Activated effector memory CD4-positive, alpha-beta T cell treated with anti-CD3 and anti-CD28 coated beads, Interleukin-2, amount 50 U/mL, for 16 hours (primary cell): ENCODE measurements at places on chromosomes 1 and 21.

GRCh38 chr1:151540982-151541377 lies 871 bp downstream of the TUFT1 start:
- DNase-seq = no peak

DNA sequence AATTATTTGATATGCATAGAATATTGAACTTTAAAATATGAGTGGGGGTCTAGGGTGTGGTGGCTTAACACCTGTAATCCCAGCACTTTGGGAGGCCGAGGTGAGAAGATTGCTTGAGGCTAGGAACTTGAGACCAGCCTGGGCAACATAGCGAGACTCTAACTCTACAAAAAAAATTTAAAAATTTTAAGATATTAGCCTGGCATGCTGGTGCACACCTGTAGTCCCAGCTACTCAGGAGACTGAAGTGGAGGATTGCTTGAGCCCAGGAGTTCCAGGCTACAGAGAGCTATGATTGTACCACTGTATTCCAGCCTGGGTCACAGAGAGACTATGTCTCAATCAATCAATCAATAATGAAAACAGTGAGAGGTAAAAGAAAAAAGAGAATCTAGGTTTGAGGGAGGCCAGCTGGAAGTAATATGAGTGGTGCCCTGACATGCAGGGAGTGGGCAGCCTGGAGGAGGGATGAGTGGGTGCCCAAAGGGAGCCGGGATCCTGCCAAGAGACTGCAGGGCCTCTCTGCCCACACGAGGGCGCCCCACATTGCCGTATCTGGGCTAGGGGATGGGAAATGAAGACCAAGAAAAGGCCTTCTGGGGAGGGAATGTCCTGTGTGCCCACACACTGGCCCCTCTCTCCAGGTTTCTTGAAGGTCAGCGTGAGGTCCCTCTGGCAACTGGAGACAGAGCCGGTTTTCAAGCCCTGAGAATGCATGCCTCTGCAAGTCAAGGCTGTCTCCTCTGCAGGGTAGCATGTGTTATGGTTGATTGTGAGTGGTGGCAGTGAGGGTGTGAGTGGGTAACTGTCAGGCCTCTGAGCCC lies 93.9 kb upstream of the PPM1J start:
- peak; percentile 85 for DNase-seq

GRCh38 chr1:59396387-59396786 lies 99.5 kb downstream of the FGGY start:
- no peak for DNase-seq

DNA sequence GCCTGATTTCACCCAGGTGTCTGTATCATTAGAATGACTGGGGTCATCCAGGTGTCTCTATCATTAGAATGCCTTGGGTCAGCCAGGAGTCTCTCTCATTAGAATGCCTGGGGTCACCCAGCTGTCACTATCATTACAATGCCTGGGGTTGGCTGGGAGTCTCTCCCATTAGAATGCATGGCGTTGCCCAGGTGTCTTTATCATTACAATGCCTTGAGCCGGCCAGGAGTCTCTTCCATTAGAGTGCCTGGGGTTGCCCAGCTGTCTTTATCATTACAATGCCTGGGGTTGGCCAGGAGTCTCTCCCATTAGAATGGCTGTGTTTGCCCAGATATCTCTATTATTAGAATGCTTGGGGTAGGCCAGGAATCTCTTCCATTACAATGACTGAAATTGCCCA lies 61.6 kb downstream of the RNF187 start:
- DNase-seq = no peak

GRCh38 chr1:114468047-114468446 lies 43.0 kb downstream of the TRIM33 start:
- no peak for DNase-seq

GRCh38 chr1:46488343-46489168 lies 1.1 kb upstream of the DMBX1 start:
- DNase-seq = no peak

- no peak for DNase-seq
Measured at GRCh38 chr1:15737324-15738319, 1.6 kb downstream of the SLC25A34 start.

DNA sequence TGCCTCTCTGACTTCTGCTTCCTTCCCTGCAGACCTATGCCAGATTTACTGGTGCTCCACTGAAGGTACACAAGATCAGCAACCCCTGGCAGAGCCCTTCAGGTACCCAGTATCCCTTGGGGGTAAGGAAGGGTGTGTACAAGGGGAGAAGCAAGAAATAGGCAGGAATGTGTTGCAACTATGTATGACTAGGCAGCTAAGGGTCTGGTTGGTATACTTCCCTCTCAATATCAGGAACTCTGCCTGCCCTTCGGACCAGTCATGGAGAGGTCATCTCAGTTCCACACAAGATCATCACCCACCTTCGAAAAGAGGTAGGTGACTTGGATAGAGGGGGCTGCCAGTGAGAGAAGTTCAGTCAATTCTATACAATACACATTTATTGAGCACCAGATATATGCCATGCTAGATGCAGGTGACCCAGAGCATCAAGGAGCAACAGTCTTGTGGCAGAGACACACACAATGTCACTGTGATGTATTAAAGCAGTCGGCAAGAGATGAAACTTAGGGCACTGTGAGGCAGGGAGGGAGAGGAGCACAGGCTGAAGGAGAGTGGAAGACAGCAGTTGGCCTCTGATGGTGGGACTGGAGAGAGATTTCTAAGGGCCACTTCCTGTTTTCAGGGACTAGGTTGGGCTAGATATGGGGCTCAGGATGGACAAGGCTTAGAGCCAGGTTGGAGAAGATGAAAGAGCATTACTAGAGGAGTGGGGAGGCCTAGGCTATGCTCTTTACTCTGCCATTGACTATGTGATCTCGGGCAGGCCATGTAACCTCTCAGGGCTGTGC lies 2.0 kb downstream of the MTX1 start:
- DNase-seq = no peak

GRCh38 chr1:225931270-225932136 lies 7.5 kb upstream of the PYCR2 start:
- no peak for DNase-seq

- no peak for DNase-seq
Measured at GRCh38 chr1:55575571-55576279, 360.6 kb upstream of the USP24 start.

- DNase-seq = no peak
Measured at GRCh38 chr1:85313888-85314696, 37.7 kb upstream of the BCL10 start.

DNA sequence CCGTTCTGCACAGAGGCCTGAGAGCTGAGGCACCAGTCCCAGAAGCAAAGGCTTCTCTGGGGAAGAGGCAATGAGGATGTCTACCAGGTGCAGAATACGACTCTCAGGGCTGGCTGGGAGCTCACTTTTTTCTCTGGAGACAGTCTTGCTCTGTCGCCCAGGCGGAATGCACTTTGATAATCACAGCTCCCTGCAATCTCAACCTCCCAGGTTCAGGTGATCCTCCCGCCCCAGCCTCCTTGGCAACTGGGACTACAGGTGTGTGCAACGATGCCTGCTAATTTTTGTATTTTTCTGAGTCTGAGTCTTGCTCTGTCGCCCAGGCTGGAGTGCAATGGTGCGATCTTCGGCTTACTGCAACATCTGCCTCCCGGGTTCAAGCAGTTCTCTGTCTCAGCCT lies 17.6 kb downstream of the NADK start:
- no peak for DNase-seq

DNA sequence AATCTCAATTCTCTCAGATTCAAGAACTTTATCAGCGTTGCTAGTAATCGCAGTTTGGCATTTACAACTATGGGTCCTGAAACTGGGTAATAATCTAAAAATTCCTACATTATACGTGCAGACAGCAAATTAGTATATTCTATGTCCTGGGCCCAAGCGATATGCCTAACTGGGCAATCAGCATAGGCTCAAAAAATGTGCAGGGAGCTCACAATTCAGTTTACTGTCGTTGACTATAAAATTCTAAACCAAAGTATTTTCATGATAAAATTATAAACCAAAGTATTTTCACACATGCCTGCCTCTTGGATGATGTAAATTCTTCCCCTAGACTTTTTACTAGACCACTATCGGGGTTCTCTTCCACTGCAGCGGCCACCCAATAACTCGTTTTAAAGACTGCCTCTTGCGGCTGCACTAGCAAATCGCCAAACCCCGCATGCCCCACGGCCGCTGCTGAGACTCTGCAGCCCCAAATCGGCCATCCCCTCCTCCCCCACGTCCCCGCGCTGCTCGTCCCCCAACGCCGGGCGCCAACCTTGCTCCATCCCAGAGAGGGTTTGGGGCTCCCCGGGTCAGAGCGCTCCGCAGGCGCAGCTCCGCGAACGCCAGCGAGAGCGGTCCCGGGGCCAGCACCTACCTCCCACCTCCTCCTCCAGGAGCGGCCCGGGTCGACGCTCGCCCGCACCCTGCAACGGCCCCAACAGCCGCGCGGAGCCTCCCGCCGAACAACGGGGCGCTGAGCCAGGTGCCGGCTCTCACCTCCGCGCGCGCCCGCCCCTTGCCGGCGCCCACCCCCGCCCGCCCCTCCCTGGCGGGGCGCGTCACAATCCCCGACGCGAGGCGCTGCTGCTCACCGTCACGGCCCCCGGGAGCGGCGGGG lies 506 bp downstream of the SSX2IP start:
- DNase-seq = no peak

GRCh38 chr1:164092603-164093353 lies 466.2 kb upstream of the PBX1 start:
- DNase-seq = no peak

GRCh38 chr21:38334866-38335265 lies 78.1 kb downstream of the KCNJ15 start:
- DNase-seq = no peak

DNA sequence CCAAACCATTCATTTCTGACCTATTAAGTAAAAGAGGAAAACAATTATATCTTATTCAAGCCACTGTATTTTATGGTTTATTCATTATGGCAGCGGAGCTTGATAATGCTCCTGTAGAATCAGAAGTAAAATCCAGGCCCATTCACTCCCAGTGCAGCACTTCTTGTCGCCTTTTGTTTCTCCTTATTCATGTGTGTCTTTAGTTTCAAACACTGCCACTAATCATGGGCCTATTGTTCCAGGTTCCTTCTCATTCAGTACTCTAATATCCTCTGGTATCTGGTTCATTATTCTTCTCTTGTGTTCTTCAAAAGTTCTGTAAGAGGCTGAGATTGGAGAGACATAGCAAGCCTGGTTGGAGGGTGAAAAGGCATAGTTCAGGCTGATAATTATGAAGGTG lies 218.3 kb downstream of the LRRIQ3 start:
- DNase-seq = no peak

DNA sequence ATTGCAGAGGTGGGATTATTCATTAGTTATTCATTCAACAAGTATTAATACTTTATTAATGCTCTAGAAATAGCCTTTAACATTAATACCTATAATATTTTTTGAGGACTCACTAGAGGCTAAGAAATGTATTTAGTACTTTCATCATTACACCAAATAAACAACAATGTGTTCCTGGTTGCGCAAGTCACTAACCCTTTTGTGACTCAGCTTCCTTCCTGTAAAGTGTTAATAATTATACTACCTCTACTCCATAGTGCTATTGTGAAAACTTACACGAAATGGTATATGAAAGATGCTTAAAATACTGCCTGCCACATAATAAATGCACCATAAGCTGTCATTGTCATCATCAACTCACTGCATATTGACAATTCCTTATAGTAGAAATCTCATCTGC lies 431.0 kb downstream of the DPYD start:
- no peak for DNase-seq

- no peak for DNase-seq
Measured at GRCh38 chr1:111364690-111365089, 62.8 kb downstream of the OVGP1 start.

DNA sequence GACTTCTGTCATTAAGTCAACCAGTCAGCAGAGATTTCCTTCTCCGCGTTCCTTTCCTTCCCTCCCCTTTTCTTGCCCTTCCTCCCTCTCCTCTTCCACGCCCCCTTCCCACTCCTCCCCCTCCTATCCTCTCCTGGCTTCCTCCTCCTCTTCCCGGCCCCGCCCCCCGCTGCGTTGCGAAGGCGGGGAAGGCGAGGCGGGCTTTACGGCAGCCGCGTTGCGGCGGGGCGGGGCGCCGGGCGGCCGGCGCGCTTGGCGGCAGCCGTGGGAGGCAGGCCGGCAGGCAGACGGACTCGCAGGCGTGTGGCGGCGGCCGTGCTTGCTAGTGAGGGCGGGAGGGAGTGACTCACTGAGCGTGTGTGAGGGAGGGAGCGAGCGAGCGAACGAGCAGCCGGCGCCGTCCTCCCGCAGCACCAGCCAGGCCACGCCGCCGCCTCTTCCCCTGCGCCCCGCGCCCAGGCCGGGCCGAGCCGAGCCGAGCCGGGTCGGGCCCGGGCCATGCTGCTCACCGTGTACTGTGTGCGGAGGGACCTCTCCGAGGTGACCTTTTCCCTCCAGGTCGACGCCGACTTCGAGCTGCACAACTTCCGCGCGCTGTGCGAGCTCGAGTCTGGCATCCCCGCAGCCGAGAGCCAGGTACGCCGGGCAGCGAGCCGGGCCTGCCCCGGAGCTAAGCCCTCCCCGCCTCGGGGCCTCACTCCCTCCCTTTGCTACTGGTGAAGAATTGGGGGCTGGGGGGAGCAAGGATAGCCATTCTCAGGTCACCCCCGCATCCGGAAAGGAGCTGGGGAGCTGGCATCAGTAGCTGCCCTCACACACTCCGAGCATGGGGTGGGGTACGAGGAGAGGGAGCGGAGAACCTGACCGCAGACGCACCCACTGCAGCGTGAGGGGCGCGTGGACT lies at the start of gene DDI2:
TSS of gene DDI2 (plus strand) at position 286 of the 904 bp plus-strand sequence. CDS start at position 499, 213 bp downstream.
- peak; percentile 98 for DNase-seq

GRCh38 chr1:37485902-37486679 lies 11.7 kb downstream of the ZC3H12A start:
- no peak for DNase-seq

- no peak for DNase-seq
Measured at GRCh38 chr1:23787701-23788100, 3.2 kb upstream of the LYPLA2 start.

DNA sequence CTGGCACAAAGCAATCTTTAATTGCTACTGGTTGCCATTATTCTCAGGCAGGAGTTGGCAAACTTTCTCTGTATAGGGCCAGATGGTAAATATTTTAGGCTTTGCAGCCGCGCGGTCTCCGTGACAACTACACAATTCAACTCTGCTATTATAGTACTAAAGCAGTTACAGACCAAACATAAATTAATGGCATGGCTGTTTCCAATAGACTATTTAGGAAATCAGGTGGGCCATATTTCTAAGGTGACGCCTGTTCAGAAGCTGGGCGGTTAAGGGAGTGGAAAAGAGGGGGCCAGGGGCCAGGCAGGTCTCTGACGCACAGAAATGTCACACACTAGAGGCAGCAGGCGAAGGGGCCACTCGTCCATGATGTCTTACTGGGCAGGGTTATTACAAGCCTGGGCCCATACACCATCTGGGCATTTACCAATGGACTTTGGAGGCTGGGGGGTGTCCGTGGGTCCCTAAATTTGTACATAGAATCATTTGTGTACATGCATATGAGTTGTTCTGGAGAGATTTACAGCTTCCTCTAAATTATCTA lies 80.1 kb downstream of the STUM start:
- peak; percentile 45 for DNase-seq
